Activated T-cell treated with anti-CD3 and anti-CD28 coated beads, Interleukin-2, amount 50 U/mL, for 1 hour (primary cell): ENCODE measurements at places on chromosomes 1 and 21.

GRCh38 chr1:216314379-216315095 lies 108.7 kb downstream of the USH2A start:
- no peak for DNase-seq

DNA sequence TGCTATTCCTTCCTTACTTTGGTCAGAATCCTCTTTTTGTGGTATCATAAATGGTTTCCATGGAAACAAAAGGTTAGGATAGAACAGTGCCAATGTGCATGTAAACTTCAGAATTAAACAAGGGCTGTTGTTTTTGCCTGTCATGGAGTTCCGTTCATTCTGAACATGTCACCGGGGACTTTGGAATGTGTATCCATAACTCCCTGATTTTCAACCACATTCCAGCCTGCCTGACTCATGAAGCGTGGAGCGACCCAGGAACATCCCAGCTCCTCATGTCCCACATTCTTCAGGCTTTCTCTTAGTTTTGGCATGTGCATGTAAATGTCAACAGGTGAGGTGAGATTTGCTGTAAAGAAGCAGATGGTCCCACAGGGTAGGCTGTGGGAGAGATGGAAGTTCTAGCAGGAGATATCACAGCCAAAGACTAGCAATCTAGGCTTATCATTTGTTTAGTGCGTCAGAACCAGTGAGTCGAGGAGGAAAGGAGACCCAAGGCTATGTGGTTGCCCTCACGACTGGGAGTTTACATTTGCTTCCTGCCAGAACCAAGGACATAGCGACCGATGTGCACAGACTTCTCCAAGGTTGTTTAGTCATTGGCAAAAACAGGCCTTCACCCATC lies 23.0 kb upstream of the DNAJC11 start:
- no peak for DNase-seq

GRCh38 chr1:102191723-102192122 lies 195.0 kb upstream of the OLFM3 start:
- no peak for DNase-seq

- DNase-seq: no peak
Observed at GRCh38 chr1:92969517-92969916, 8.3 kb upstream of the DIPK1A start.

DNA sequence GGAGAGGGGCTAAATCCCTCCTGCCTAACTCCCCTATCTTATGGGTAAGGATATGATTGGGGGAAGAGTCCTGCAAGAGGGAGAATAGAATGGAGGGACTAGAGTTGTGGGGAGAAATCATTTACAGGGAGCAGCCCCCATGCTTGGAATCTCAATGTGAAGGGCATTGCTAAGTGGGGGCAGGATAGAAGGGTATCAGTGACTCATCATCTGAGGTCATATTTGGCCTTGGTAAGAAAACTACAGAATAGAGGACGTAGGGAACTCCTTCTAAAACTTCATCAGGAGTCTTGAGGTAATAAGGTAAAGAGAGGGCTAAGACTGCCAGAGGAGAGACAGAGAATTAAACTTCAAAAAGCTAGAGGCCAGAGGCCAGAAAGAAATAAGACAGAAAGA lies 487 bp downstream of the HJV start:
- no peak for DNase-seq

DNA sequence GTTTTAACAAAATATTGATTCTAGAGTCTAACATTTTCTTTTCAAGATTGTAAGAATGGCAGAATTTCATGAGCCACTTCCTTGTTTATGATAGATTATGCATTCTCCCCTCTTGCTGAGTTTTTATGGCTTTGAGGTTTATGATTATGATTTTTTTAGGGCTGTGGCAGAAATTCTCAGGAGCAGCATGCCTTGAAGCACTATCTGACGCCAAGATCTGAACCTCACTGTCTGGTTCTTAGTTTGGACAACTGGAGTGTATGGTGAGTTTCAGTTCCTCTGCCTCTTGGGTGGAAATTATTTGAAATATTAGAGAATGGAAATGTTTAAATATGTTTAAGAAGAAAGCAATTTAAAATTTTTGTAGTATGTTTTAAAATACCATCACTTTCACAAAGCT lies 10.2 kb downstream of the USP16 start:
- no peak for DNase-seq
